ENCODE measurements at places on chromosomes 7 and 10. TPM values are rescaled to one million over a fixed set of nuclear protein-coding genes. Genes with fewer than 3 reads are reported as not detected.

CAMK2G gene
- total RNA-seq, result 15.9 TPM

DNA sequence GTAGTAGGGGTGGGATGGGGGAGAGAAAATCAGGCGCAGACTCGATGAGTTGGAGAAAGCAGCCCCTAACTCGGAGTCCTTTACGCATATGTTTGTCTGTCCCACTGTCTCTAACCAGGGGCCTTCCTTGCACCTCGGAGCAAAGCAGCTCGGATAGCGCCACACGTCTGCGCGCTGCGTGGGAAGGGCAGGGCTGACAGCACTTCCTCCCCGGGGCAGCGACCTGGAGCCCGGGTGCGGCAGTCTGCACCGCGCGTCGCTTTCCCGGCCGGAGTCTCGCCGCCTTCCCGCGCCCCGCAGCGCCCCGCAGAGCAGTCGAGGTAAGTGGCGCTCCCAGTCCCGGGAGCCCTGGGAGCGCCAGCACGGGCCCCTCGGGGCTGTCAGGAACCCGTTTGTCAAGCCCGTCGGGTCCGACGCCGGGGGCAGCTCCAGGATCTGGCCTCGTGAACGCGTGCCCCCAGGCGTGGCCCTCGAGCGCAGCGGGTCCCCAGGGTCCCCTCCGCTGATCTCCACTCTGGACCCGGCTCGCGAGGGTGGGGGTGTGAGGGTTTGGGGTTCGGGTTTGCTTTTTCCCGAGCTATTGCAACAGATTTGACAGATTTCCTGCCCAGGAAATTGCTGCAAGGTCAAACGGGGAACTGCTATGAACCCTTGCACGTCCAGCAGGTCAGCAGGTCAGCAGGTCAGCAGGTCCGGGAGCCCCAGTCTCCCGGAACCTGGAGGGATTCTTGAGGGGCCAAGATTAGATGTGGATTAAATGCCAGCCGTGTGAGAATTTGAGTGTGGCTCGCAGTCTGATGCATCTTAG lies 597 bp downstream of the APBB1IP start:
- H3K4me3 ChIP-seq, result peak overlapping the region; percentile 43
- no peaks in the 10 kb centered on the region for H3K4me1 ChIP-seq
- peaks cover 6% of the 10 kb centered on the region for H3K27me3 ChIP-seq
- no peaks in the 10 kb centered on the region for H3K36me3 ChIP-seq
- no peak for DNase-seq

- peaks cover 25% of the 10 kb centered on the region for H3K36me3 ChIP-seq
- peak; percentile 30 for DNase-seq
- H3K27ac ChIP-seq, result peak overlapping the region; percentile 91
- no peak overlapping the region for H3K4me3 ChIP-seq
These were observed 25.5 kb downstream of the VSIR start for GRCh38 chr10:71747551-71748523.

DNA sequence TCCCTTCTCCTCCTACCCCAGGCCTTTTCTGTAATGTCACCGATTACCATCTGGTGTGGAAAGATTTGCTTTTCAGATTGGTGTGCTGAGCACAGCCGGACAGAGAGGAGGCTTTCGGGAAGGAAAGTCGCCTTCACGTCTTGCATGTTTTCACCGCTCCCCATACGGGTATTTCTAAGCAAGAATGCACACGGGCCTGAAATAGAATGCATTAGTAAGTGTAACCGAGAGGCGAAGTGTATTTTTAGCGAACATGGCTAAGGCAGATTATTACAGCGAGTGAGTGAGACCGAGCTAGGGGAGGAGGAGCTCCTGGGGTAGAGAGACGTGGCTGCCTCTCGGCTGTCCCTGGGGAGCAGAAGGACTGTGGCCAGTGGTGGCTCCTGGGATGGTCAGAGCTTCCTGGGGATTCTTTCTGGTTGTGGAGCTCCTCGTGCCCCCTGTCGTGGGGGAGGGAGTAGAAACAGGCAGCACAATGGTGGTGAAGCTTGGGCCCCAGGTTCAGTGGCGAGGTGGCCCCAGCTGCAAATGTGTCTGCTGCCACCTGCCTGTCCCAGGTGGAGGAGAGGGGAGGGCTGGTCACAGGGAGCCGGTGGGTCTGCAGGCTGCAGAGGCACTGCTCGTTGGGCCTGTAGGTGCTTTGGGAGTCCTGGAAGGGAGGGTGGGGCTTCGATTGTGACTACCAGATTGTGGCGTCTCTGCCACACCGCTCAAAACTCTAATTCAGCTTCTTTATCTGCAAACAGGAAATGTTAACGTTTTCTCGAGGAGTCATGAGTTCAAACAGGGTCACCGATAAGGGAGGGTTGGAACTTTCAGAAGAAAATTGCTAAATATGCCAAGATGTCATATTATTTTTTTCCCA lies 135.8 kb downstream of the CAMK1D start:
- peak; percentile 36 for DNase-seq
- H3K27ac ChIP-seq, result peak overlapping the region; percentile 37
- no peaks in the 10 kb centered on the region for H3K27me3 ChIP-seq
- peak overlapping the region; percentile 29 for H3K4me3 ChIP-seq
- H3K4me1 ChIP-seq, result peaks cover 10% of the 10 kb centered on the region
